Right lung (tissue), 10 donors: ENCODE measurements at places on chromosomes 6 and 20. TPM values are rescaled to one million over a fixed set of nuclear protein-coding genes. Genes with fewer than 3 reads are reported as not detected.
A peak's percentile ranks its signal among the peaks of the same experiment; 100 is the strongest.

DNA sequence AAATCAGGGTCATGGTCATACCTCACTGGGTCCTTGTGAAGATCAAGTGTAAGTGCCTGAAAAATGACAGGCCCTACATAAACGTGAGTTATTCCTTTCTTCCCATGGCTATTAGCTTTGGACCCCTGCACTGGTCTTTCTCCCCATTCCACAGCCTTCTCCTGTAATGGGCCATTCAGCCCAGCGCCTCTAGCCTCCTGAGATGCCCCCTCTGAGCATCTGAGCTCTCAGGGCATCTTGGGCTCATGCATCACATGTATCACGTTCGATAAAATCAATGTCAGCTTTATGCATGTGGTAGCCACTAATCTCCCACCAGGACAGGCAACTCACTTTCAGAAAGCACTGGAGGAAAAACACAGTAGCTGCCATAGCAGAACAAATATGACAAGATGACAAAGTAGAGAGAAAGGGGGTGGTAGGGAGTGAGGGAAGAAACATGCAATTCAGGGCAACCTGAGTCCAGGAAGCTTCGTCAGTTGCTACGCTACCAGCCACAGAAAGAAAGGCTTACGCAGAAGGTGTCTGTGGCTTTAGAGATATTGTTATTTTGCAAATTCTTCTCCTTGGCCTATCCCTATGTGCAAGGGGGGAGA lies 498.8 kb downstream of the PTPRT start:
- no peak for DNase-seq

DNA sequence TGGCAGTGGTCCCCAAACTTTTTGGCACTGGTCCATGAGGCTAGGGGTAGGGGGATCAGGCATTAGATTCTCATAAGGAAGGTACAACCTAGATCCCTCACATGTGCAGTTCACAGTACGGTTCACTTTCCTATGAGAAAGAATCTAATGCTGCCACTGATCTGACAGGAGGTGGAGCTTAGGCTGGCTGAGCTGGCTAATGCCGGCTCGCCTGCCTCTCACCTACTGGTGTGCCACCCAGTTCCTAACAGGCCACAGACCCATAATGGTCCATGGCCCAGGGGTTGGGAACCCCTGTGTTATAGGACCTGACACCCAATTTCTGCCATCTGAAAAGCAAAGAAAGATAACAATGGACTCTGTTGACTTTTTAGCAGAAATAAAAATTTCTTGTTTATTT lies 199.6 kb downstream of the GMPR start:
- no peak for DNase-seq

Gene ADGB
- polyA plus RNA-seq, result 0.90 TPM

DNA sequence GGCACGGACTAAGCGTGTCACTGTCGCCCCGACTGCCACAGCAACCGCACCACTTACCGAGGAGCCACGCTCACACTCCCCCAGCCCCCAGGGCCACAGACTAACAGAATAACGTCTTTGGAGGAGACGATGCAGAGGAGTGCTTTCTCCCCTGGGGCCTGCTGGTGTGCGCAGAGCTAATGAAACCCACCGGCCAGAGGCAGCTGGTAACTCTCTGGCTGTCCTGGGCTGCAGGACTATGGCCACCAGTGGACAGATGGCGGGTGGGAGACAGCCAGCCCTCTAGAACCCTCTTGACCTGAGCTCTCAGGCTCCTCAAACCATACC lies 228.0 kb downstream of the DLL1 start:
- no peak for DNase-seq

GRCh38 chr6:132708002-132708401 lies 5.9 kb downstream of the VNN1 start:
- no peak for DNase-seq

DNA sequence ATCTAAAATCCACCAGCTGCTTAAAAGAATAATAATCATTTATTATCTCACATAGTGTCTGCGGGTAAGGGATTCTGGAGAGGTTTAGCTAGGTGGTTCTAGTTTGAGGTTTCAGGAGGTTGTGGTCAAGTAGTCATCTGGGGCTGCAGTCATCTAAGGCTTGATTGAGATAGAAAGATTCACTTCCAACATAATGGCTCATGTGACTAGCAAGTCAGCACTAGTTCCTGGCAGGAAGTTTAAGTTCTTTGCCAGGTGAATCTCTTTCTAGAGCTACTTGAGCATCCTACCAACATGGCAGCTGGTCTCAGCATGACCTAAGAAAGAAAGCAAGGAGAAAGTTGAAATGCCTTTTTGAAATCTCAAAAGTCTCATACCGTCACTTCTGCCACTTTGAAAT lies 128.8 kb downstream of the EDN1 start:
- no peak for DNase-seq

- peak; percentile 72 for DNase-seq
Measured at GRCh38 chr6:46170357-46171289, at the start of gene ENPP5. Gene ENPP5 (minus strand): TSS chr6:46170980. CDS start chr6:46168262, 2,718 bp downstream.

DNA sequence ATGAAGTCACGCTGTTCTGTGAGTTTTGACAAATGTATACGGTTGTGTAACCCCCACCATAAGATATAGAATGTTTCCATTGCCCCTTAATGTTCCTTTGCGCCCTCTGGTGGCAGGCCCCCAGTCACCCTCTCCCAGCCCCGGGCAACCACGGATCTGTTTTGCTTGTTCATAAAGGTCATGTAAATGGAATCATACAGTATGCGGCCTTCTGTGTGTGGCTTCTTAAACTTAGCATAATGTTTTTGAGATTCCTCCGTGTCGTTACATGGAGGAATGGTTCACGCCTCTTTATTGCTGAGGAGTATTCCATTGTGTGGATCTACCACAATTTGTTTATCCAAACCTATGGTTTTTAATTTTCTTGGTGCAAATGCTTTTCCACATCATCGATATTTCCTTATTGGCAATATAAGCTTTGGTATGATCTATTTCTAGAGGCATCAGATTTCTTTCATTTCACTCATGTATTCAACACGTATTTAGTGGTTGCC lies 28.4 kb downstream of the LYRM2 start:
- no peak for DNase-seq

DNA sequence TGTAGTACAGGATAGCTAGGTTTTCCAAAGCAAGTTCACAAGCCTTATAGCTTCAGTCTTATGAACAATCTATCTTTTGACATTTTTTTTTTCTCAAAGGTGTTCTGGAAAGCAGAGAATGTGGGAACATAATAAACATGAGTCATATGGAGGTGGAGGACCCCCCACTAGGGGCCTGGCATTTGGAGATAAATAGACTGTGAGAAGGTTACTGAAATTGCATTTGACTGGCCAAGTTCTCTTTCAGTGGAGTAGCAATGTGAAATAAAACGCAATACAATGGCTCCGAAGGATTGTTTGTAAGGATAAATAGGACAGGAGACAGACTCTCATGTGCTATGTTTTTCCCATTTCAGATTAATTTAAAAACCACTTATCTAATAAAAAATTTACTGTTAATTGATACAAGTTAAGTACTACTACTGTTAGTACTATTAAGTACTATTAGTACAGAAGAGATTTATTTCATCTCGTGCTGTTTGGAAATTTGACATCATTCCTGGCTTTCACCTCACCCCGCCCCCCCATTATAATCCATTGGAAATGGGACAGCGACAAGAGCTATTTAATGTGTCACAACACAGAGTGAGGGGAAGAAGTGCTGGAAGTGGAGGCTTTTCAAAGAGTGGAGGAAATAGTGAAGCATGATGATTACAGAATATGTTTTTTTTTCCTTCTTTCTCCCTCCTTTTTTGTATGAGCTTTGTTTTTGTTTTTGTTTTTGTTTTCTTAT lies 122.6 kb upstream of the ID4 start:
- DNase-seq, result no peak

DNA sequence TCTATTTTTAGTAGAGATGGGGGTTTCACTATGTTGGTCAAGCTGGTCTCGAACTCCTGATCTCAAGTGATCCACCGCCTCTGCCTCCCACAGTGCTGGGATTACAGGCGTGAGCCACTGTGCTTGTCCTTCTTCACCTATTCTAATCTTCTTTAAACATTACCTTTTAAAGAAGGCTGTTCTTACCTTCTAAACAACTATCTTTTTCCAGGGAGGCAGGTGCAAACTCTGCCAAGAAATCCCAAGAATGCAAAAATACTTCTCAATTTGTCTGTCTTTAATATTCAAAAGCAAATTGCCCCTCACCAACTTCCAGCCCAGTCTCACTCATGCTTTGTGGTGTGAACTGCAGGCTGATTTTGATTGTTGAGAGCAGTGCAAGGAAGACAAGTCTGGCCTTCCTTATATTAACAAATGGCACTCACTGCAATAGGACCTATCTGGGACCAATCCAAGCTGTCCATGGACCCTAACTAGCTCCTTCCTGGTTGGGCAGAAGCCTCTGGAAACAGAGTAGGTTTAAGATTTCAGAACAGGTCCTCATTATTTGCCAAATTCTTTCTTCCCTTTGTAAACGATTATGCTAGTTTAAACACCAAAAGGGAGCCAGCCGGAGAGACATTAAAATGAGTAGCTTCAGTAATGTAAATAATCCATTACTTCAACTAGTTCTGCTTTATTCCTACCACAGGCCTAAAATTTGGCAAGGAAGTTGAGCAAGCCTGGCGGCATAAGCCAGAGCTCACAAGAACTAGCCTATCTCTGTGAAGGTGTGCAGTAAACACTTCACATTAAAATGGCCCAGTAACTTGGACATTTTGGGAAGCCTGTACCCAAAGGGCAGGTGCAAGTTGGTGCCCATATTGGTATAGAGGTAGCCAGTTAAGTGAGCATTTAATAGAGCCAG lies 1.6 kb downstream of the SCAND1 start:
- peak; percentile 5 for DNase-seq

DNA sequence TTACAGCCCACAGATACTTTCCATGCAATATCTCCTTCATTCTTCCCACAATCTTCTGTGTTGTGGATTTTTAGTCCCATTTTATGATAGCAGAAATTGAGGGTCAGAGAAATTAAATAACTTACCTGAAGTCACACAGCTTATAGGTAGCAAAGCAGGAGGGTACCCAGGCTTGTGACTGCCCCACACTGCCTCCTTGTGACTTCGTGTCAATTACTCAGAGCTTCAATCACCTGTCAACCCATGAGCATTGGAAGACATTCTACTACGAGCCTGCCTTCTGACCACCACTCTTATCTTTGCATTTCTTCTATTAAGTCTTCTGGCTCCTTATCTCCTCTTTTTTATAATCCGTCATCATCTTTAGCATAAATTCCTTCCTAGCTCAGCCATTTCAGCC lies 71.6 kb upstream of the NRSN1 start:
- no peak for DNase-seq

DNA sequence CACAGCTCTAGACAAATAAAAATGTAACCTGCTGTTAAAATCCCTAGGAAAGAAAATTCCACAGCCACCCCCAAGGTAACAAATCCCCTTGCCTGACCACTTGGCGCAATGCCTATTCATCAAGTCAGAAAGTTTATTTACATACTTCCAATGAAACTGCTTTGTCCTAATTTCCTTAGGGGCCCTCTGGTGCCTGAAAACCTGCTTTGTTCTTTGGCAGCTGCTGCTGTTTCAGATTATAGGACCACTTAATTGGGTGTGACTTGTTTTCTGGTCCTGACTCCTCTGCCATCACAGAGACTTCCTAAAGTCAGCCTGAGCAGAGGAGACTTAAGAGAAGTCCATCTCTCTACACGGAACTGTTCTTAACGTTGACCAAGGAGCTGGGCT lies 323.6 kb downstream of the UBE3D start:
- no peak for DNase-seq

Gene CGA
- polyA plus RNA-seq, result not detected

DNA sequence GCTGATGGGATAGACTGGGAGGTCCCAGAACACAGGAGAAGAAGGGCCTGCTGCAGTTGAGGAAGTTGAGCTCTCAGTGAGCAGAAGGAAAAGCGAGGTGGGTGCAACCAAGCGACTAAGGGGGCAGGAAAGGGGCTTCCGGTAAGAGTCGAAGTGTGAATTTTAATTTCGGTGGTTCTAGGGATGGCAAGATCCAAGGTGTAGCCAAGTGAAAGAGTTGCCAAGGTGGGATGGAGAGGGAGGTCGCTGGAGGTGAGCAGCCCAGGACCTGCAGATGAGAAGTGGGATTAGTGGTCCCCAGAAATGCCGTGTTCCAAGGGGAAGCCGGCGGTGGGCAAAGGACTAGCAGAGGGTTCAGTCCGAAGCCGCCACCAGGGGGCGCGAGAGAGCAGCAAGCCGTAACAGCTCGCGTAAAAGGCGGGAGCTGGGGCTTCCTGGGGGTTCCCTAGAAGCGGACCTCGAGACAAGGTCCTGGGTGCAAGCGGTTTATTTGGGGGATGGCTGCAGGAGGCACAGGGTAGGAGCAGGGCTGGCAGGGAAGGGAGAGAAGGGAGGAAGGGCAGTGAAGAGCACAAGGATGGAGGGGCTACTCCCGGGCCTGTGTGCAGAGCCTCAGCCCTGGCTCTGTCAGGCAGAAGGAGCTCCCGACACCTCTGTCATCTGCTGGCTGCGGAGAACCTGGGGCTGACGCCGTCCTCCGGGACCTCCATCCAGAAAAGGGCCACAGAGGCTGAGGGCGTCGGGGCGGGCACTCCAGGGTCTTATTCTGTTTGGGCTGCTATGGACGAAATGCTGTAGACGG lies 103.6 kb downstream of the PAX1 start:
- no peak for DNase-seq

DNA sequence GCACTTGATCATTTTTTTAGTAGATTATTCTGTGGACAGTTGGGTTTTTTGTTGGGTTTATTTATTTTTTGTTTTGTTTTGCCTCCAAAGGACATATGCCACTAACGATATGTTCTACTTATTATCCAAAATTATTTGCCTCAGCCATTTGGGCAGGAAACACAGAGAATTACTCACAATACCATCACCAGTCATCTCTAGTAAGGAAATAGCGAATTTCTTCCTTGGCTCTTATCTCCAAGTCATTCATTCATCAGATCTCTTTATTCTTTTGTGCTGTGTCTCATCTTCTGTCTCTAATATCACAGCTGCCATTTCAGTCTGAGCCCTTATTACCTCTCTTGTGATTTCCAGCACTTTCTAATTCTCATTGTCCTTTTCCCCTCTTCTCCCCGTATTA lies 130.4 kb upstream of the SMLR1 start:
- no peak for DNase-seq

- DNase-seq, result no peak
Measured at GRCh38 chr6:153167061-153167891, 36.2 kb upstream of the RGS17 start.

Gene OARD1
- 60.3 TPM for polyA plus RNA-seq

DNA sequence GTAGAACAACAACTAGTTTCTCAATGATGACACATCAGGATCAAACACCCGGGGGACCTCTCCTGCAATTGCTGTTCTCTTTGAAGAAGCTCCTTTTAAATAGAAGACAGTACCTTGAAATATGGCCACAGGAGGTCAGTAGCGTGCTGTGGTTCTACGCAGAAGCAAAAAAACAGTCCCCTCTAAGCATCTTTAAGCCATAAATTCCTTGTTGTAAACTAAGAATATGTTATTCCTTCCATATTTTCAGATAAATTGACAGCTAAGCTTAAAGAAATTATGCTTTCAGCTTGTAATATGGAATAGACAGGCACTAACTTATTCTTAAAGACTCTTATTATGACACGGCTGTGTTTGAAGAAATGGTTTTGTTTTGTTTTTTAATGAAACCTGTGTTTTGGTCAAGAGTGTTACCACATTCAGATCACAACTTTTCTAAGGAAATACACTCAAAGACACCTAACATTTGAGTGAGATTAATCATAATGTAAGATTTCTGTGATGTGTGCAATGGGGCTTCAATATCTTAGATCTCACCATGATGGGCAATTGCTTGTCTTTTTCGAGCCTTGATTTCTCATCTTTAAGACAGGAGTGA lies 49.7 kb upstream of the IL20RA start:
- DNase-seq, result peak; percentile 62

Gene C20orf202
- polyA plus RNA-seq, result 1.0 TPM

Gene MAK
- polyA plus RNA-seq, result 3.2 TPM
